Activated CD4-positive, alpha-beta T cell treated with anti-CD3 and anti-CD28 coated beads, Interleukin-2, amount 50 U/mL, for 48 hours (primary cell): ENCODE measurements at places on chromosomes 1 and 21.

GRCh38 chr1:219576931-219577730 is 35.8 kb downstream of the ZC3H11B start:
- no peak for DNase-seq

GRCh38 chr1:65267271-65267670 is 42.1 kb upstream of the DNAJC6 start:
- no peak for DNase-seq

GRCh38 chr1:160291248-160292220 is 6.6 kb upstream of the PEX19 start:
- peak; percentile 52 for DNase-seq

- DNase-seq = no peak
These were observed 69.0 kb upstream of the RAVER2 start for GRCh38 chr1:64675718-64676345.

GRCh38 chr1:100622037-100622436 is 84.1 kb downstream of the GPR88 start:
- no peak for DNase-seq

DNA sequence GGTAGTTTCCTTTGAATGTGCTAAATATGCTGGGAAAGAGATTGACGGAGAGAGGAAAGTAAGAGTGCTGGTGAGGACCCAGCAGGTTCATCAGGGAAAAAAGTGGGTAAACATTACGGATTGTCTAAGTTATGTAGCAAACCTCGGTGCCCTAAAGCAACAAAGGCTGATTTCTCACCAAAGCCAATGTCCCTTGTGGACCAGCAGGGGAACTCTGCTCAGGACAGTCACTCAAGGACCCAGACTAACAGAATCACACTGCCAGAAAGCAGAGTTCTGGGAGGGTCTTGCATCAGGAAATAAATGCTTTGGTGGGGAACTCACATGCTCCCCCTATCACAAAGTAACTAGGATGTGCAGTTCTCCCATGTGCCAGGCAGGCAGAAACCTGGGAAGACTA is 1.7 kb upstream of the IKBKE start:
- no peak for DNase-seq

GRCh38 chr1:92411511-92411910 is 75.2 kb downstream of the GFI1 start:
- DNase-seq = no peak

GRCh38 chr1:167747988-167748387 is 26.2 kb downstream of the MPZL1 start:
- DNase-seq = no peak

- no peak for DNase-seq
These were observed 707.8 kb downstream of the USP25 start for GRCh38 chr21:16437586-16437985.

DNA sequence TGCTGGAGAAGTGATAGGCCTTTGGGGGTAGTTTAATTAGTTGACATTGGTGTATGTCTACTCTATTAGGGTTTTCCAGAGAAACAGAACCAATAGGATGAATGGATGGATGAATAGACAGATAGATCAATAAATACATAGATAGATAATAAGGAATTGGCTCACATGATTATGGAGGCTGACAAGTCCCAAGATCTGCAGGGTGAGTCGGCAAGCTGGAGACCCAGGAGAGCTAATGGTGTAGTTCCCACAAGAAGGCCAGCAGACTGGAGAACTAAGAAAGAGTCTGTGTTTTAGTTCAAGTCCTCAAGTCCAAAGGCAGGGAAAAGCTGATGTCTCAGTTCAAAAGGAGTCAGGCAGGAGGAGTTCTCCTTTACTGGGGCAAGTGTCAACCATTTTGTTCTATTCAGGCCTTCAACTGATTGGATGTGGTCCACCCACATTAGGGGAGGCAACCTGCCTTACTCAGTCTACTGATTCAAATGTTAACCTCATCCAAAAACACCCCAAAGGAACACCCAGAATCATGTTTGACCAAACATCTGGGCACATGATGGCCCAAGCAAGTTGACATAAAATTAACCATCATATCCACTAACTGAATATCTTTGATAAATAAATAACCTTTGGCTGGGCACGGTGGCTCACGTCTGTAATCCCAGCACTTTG is 4.5 kb upstream of the SDE2 start:
- DNase-seq = no peak

DNA sequence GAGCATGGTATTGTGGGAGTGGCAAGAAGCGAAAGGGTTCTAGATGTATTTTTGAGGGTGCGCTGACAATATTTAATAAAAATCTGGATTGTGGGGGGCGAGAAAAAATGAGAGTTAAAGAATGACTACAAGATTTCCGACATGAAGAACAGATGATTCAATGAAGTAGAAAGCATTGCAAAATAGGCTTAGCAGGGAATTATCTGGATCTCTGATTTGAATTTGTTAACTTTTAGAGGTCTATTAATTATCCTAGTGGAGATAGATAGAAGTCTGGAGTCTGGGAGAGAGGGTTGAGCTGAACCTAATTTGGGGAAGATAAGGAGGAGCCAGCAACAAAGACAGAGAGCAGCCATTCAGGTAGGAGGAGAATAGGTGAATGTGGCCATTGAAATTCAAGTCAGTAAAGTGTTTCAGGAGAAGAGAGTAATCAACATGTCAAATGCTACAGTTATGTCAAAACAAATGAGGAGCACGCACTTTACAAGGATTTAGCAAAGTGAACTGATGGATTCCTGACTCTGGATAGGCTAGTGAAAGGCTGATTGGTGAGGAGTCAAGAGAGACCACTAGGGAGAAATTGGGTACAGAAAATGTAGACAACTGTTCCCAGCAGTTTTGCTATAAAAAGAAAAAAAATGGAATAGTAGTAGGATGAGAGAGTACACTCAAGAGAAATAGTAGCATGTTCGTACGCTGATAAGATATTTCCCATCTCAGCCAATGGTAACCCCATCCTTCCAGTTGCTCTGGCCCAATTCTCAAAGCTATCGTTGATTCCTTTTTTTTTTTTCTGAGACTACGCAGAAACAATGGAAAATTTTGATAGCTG is 393.2 kb upstream of the CXADR start:
- no peak for DNase-seq

DNA sequence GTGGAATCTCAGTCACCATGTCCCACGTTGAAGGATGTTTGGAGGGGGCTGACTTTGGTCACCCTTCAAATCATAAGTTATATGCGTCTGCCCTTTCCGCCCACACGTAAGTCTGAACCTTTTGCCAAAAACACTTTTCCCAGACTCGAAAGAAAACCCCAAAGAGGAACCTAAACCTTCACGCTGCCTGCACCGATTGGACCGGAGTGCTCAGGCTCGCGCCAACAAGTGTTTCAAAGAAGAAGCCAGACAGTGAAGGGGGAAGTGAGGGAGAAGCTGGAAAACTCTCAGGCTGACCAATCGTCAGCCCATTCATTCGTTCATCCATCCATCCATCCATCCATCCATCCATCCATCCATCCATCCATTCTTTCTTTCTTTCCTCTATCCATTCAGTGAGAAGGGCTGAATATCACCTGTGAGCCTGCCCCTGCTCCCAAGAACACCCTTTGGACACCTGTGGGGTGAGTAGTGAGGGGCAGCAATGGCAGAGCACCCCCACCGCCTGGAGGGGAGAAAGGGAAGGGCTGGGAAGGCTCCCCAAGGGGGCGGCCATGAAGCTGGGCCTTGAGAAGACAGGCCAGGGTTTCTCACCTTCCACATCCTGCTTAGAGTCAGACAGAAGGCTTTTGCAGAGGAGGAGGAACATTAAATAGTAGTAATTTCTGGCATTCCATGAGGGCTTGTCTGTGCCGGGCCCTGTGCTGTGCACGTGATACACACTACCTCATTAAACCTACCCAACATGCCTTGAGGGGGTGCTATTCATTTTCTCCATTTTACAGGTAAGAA is 27.1 kb upstream of the RUNX3 start:
- DNase-seq = no peak

GRCh38 chr1:220681220-220681880 is 8.8 kb upstream of the C1orf115 start:
- no peak for DNase-seq

- DNase-seq = no peak
These were observed 97.8 kb downstream of the DUSP10 start for GRCh38 chr1:221644145-221644448.

DNA sequence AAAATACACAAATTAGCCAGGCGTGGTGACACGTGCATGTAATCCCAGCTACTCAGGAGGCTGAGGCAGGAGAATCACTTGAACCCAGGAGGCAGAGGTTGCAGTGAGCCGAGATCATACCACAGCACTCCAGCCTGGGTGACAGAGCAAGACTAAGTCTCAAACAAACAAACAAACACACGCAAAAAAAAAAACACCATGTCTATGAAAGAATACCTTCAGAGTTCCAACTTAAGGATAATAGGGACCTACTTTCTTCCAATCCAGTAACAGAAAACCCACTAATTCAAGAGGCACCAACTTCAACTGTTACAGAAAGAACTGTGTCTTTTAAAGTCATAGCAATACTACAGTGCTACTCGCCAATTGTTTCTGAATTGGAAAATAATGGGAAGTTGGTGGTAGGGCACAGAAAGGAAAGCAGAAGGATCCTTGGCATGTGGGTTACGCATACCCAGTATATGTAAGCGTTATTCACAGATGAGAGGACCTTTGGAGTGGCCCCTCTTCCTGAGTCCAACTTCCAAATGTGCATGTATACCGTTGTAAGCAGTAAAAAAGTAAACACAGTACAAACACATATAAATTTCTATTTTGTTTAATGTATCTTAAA is 87.0 kb downstream of the ACBD6 start:
- no peak for DNase-seq

DNA sequence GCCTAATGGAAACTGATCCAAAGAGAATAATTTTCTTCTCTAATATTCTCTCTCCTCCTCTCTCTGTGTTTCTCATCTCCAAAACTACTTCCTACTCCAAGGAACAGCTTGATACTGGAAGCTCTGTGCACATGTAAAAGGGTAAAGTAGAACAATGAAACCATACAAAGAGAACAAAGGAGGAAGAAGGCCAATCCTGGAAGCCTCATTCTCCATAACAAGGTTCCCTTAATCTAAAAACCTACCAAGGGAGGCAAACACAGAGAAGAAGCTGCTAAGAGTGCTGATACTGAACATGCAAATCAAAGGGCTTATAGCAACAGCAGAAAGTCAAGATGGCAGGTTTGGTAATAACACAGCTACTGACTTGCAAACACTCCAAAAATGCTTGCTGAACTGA is 44.4 kb downstream of the SIPA1L2 start:
- DNase-seq = no peak

- no peak for DNase-seq
These were observed 44.6 kb upstream of the DNASE2B start for GRCh38 chr1:84353695-84354094.

GRCh38 chr1:232694475-232694874 is 64.5 kb upstream of the SIPA1L2 start:
- DNase-seq = no peak

DNA sequence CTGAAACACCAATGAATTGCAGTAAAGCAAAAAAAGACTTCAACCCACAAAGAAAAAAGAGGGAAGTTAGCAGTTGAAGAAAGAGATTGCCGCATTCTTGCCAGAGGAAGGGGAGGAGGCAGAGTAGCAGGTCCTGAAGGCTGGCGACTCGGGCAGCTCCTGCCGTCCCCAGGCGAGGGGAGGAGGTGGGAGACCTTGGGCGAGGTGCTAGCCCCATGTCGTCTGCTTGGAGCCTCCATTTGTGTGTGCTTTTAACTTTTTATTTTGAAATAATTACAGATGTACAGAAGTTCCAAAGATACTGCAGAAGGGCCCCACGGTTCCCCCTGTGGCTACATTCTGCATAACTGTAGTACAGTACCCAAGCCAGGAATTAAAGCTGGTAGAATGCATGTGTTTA is 6.7 kb downstream of the TRPM2 start:
- DNase-seq = no peak

GRCh38 chr1:230907472-230908205 is 39.3 kb upstream of the C1orf198 start:
- DNase-seq = no peak

GRCh38 chr1:228085287-228085951 is 2.9 kb downstream of the ARF1 start:
- DNase-seq = no peak

DNA sequence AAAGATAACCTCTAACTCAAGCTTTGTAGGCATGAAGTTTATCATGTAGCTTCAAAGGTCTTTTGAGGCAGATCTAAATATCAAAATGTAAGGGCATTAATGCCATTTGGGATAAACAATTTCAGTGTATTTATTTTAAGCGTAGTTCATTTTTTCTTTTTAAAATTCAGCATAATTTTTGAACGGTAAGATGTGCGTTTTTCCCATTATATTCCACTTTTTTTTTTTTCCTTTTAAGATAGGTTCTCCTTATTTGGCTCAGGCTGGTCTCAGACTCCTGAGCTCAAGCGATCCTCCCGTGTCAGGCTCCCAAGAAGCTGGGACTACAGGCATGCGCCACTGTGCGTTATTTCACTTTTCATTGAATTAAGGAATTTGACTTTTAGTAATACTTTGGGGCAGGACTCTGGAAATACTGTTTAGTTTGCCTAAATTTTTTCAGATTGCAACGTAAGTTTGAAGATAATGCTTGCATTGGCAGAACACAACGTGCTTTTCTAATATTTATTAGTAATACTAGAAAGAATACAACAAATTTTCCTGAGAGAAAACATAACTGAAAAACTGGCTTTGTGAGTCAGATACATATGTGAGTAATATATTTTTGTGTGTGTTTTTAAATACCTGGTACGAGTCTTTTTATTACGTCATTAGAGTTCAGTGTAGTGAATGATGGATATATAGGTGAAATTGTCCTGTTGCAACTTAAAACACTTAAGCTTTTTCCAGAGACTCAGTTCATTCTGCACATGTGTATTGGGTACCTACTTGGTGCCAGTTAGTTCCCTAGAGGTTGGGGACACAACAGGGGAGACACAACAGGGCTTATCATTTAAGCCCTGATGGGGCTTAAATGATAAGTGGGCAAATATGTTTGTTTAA is 2.2 kb downstream of the RALGPS2 start:
- DNase-seq = no peak

- DNase-seq = no peak
These were observed 96.1 kb upstream of the DPT start for GRCh38 chr1:168825129-168825528.

GRCh38 chr1:48207131-48207530 is 15.4 kb upstream of the SLC5A9 start:
- DNase-seq = no peak

DNA sequence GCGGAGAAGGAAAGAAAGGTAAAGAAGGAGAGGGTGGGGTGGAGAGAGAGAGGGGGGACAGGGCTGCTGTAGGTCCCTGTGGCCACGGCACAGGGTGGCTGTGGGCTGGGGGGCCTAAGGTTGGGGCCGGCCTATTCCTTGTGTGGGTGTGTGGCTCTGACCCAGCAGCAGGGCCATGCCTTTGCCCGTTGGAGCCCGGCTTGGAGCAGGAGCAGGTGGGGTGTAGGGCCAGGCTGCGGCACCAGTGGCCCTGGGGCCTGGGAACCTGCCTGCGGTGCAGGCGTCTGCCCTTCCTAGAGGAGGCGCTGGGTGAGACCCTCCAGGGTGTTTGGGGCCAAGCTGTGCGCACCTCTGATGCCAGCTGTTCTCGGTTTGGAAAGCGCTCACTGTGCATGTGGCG is 19.7 kb upstream of the SUMO3 start:
- no peak for DNase-seq
